ENCODE measurements at places on chromosomes 16 and 17.

DNA sequence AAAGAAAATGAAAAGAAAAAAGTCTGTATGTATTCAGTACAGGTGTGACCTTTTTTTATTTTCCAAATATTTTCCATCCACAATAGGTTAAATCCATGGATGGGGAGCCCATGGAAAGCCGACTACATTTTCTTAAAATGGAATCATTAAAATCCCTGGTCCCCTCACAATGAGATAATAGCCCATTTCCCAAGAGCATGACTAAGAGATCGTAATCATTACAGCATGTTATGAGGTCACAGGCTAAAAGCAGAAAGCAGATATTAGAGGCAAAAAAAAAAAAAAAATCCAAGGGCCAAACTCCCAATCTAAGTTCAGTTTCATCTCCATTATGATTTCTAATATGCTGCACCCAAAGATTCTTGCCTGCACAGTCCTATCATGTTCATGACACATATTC is 44.7 kb downstream of the CYTH1 start:
- DNase-seq: no peak

- no peak for DNase-seq
These were observed 44.3 kb upstream of the PLCG2 start for GRCh38 chr16:81734632-81735434.

DNA sequence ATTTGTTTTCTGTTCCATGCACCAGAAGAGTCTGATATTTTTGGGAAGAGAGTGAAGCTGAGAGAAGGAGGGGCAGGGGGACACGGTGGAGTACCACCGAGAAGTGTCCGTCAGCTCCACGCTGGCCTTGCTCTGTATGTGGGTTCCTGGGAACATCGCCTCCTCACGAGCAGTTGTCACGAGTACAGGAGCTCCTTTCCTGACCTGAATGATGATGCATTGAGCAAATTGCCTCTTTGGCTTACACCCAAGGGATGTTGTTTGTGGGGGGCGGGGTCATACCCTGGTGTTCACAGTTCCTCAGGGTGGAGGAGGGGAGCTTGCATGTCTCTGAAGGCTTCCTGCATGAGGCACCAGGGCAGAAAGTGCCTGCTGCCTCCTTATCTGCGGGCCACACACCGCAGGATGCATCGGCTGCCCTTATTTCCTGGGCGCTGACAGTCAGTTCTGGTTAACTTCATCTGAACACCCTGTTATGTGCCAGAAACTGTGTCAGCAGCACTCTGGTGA is 36.2 kb downstream of the RGS9 start:
- no peak for DNase-seq

DNA sequence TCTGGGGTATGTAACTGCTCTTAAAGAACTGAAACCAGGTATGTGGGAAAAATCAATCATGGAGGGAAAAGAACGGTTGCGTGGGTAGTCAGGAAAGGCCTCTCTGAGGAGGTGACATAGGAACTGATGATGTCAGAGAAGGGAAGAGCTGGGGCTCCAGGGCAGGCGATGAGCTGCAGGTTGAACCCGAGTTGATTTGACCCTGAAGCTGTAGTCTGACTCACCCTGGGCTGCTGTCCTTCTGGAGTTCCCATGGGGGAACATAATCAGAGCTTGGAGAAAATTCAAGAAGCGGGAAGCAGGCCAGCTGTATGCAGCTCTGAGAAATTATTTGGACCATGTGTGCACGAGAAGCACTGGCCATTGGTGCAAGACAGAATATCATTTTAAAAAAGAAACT is 16.7 kb downstream of the SLC6A2 start:
- no peak for DNase-seq

- DNase-seq: no peak
These were observed 43.1 kb downstream of the IKZF3 start for GRCh38 chr17:39820987-39821386.

- DNase-seq: no peak
These were observed 5.0 kb downstream of the UBALD2 start for GRCh38 chr17:76270127-76270592.

GRCh38 chr17:73703192-73703591 is 58.9 kb upstream of the SDK2 start:
- DNase-seq: no peak

DNA sequence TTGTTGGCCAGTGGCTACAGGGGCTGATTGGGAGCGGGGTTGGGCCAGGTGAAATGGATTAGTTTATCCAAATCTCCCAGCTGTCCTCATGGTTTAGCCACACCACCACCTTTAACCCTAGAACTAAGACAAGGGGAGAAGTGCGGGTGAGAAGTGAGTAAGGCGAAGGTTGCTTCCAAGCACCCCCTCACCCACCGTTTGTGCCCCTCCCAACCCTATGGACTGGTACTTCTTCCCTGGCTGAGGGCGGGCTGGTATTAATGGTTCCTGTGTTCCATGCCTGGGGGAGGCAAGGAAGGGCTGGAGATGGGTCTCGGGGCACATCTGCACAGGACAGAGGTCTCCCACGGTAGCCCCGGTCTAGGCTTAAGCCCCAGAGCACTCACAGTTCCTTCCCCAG is 25.1 kb downstream of the NT5M start:
- DNase-seq: no peak

GRCh38 chr16:71627731-71628181 is 1.8 kb downstream of the MARVELD3 start:
- DNase-seq: no peak

Data from activated naive CD8-positive, alpha-beta T cell treated with anti-CD3 and anti-CD28 coated beads, Interleukin-2, amount 50 U/mL, for 16 hours (primary cell).